ENCODE measurements at places on chromosomes 6 and 20. TPM values are rescaled to one million over a fixed set of nuclear protein-coding genes. Genes with fewer than 3 reads are reported as not detected.

GRCh38 chr6:21831521-21832291 lies 238.2 kb downstream of the SOX4 start:
- no peak for DNase-seq

DNA sequence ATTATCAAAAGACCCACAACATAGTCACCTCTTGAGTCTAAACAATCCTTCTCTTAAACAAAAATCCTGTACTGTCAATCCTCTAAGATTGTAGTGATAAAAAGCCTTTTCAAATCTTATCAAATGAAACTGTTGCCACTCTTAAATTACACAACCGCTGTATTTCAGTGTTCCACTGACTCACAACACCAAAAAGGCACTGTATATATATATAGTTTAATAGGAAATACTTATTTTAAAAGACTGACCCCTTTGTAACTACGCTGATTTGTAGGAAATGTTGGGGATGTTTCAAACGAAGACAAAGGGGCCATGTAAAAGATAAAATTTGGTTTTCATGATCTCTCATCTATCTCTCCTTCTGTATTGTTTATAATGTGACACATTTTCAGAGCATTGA lies 14.1 kb downstream of the CPNE1 start:
- DNase-seq: no peak

- DNase-seq: peak; percentile 25
These were observed 226.8 kb upstream of the PDE10A start for GRCh38 chr6:165889636-165890403.

DNA sequence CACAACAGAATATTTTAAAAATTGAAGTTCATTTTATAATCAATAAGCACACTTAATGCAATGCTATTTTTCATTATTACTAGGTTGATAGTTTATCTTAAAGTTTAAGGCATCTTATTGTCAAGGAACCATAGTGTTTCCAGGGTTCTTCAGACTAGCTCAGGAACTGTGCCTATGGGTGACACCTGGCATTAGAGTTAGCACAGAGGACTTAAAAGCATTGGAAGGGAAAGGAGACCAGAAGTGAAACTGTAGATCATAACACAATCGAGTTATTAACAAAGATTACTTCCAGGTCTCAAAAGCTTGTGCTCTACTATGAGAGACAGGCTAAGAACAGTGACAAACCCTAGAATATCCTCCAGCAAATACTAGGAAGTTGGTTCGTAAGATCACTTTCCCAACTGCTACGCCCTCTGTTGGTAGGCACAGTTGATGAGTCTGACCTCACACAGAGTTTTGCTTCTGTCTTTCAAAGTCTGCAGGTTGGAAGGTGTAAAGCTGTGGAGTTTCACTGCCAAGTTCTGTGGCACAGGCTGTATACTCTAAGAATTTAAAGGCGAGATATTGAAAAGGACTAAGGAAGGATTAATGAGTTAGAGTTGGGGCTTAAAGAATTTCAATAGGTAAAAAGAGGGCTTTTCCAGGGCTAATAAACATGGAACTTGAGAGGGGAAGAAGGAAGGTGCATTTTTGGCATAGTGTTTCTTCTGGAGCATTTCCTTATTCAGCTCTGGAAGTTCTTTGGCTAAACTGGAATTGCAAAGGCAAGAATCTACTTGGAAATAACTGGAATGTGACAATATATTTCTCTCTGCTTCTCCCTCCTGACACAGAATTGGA lies 531.3 kb upstream of the JAG1 start:
- DNase-seq: peak; percentile 50

GRCh38 chr20:32564921-32565734 lies 20.0 kb downstream of the NOL4L start:
- DNase-seq: no peak

GRCh38 chr6:137264311-137265075 lies 45.3 kb upstream of the IFNGR1 start:
- no peak for DNase-seq

DNA sequence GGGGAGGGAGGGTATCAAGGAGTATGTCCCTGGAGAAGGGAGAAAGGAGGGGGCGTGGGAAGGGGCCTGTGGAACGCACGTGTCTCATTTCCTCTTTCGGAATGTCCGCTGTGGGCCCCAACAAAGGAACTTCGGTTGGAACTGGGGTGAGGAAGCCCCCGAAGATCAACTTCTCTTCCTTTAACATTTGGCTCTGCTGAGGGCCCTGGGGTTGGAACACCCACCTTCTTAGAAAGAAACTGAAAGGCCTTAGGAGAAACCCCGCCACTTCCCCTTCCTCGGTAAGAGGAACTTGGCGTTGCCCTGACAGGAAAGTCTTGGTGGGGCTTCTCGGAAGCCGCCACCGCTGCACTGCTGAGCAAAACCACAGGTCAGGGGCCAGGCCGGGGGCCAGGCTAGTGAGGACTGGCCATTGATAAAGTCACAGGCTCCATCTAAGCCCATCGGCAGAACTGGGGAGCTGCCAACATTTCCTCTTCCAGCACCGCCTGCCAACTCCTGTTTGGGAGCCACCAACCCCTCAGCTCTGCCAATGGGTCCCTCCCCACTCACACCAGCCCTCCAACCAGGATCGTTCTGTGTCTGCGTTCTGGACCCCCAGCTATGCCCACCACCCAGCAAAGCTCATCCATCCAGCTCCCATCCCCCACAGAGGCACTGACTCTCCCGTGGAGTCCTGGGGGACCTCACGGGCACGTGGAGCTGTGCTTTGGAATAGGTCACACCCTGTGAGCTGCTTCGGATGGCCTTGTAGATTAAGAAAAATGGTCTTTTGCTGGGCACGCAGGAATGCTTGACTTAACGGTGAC lies 44.8 kb downstream of the FGD2 start:
- DNase-seq: peak; percentile 82

- DNase-seq: no peak
These were observed 140.4 kb downstream of the SYNE1 start for GRCh38 chr6:152496731-152497130.

- peak; percentile 83 for DNase-seq
These were observed 17.6 kb upstream of the TM9SF4 start for GRCh38 chr20:32091888-32092346.

DNA sequence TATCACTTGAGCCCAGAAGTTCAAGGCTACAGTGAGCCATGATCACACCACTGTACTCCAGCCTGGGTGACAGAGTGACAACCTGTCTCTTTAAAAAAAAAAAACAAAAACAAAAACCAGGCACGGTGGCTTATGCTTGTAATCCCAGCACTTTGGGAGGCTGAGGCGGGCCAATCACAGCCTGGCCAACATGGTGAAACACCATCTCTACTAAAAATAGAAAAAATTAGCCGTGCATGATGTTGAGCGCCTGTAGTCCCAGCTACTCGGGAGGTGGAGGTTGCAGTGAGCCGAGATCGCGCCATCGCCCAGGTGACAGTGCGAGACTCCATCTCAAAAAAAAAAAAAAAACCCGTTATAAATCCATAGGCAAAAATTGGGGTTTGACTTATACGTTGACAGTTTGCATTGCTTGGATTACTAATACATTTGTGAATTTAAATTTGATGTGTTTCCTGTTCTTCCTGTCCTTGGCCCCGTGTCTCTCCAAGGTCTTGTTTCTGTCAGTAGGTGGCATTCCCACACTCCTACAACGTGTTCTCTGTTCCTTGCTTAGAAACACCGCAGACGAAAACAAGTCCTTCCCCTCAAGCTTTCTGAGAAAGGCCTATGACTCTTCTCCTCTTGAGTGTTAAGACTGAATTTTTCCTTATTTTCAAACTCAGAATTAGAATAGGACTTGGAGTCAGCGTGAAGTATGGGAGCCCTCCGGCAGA lies 147.0 kb downstream of the DTNBP1 start:
- DNase-seq: no peak

DNA sequence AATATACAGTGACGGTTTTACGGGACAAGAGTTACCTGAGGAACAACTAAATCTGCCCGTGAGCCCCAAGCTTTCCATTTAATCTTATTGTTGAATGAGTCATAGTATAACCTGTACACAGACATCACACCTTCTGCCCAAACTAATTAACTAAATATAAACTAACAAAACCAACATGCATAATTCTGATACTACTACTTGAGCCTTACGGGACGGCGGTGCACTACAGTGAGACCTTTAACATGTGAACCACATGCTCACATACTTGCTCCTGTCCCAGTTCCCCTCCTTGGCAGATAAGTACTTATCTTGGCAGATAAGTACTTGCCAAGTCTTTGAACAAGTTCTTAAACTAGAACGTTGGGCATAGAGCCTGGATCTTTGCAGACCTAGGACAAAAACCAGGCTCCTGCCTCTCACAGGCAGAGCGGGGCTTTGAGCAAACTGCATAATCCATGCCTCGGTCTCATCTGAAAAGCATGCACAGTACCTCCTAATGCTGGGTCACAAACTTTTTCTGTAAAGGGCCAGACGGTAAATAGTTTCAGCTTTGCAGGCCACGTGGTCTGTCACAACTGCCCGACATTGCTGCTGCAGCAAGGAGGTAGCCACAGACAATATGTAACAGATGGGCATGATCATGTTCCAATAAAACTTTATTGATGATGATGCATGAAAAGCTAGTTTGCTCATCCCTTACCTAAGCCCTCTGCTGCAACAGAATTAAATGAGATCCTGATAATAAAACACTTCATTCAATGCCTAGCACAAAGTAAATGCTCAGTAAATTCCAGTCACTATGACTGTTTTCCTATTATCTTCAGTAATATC lies 23.0 kb downstream of the ZNF217 start:
- no peak for DNase-seq

DNA sequence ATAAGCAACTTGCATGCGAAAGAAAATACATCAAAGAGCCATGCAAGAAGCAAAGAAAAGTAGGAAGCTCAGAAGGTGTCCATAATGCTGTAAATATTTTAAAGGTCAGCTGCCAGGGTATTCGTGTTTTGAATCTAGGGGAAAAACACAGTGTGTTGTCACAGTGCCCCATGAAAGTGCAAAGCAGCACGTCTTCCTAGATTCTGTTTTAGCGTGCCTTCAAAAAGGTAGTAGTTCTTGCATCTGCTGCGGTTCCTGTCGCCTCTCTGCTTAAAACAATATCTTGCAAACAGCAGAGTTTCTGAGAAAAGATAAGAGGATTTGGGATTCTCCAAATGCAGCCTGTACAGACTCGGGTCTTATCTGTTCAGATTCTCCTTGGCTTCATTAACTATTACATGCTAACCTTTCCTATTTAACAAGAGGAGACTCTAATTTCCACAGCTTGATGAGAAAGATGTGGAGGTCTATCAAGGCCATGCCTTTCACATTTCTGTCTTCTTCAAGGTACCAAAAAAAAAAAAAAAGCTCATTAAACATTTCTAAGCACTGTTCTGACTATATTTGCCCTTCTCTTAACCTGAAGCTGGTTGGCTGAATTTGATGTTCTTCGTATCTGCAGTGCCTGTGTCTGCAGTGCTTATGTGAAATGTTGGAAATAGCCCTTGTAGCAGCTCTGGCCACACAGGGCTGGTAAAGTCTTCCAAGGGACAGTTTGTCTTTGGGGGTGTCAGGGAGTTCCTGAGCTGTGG lies 297.5 kb downstream of the ADGB start:
- no peak for DNase-seq

- no peak for DNase-seq
These were observed 9.9 kb downstream of the VSTM2L start for GRCh38 chr20:37912874-37913273.

GRCh38 chr6:57006101-57006500 lies 40.4 kb upstream of the KIAA1586 start:
- DNase-seq: no peak

DNA sequence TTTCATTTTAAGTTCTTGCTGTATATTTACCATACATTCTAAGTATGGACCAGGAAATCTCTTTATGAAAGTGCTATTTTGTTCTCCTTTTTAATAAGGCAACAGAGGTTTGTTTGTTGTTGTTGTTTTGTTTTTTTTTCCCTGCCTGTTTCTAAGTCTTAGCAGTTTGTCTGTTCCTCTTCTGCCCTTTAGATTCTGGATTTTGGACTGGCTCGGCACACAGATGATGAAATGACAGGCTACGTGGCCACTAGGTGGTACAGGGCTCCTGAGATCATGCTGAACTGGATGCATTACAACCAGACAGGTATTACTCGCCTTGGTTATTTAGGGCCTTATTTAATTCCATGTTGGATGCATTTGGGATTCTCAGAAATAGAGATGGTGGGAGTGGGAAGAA lies 48.0 kb downstream of the MAPK14 start:
- DNase-seq: peak; percentile 43

- no peak for DNase-seq
These were observed 253.4 kb downstream of the SOD2 start for GRCh38 chr6:159439651-159440050.

DNA sequence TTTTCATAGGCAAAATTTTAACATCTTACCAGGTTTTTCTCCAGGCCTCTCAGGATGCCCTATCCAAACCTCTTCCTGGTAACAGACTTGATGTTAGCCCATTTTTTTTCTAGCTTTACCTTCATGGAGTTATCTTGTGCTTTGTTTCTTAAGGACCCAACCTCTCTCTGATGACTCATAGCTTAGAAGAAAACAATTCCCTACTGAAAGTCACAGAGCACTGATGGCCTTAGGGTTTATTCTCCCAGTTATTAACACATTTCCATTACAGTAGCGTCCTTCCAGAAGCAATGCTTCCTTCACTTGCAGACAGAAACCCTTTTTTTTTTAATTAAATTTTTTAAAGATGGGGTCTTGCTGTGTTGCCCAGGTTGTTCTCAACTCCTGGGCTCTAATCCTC lies 79.4 kb downstream of the IYD start:
- DNase-seq: no peak

- no peak for DNase-seq
These were observed 131.0 kb upstream of the IFNGR1 start for GRCh38 chr6:137349856-137350830.

GRCh38 chr6:15504581-15505350 lies 158.1 kb downstream of the DTNBP1 start:
- DNase-seq: no peak

DNA sequence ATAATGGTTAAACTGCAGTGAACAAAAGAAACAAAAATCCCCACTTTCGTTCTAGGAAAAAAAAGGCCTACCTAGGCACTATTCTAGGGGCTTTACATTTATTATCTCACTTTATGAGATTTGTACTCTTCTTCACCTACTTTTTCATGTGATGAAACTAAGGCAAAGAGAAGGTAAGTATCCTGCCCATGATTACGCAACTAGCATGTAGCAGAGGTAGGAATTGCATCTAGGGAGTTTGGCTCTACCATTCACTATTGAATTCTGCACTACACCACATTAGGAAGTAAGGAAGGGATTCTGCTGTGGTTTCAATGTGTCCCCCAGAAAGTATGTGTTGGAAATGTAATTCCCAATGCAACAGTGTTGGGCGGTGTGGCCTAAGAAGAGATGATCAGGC lies 11.4 kb upstream of the C6orf141 start:
- no peak for DNase-seq

GRCh38 chr6:134472661-134473060 lies 154.7 kb upstream of the SGK1 start:
- DNase-seq: no peak

GRCh38 chr6:100768816-100769351 lies 112.2 kb downstream of the ASCC3 start:
- no peak for DNase-seq

OVOL2 gene
- total RNA-seq: not detected

MYLK4 gene
- total RNA-seq: 0.36 TPM

C6orf163 gene
- 3.0 TPM for total RNA-seq

PLAGL1 gene
- total RNA-seq: 2.3 TPM

ADTRP gene
- not detected for total RNA-seq

LY6G6F gene
- not detected for total RNA-seq
